ENCODE measurements at places on chromosomes 2 and 18.
A peak's percentile ranks its signal among the peaks of the same experiment; 100 is the strongest.

GRCh38 chr2:154591294-154591820, 107.1 kb upstream of the KCNJ3 start:
- no peak for DNase-seq

DNA sequence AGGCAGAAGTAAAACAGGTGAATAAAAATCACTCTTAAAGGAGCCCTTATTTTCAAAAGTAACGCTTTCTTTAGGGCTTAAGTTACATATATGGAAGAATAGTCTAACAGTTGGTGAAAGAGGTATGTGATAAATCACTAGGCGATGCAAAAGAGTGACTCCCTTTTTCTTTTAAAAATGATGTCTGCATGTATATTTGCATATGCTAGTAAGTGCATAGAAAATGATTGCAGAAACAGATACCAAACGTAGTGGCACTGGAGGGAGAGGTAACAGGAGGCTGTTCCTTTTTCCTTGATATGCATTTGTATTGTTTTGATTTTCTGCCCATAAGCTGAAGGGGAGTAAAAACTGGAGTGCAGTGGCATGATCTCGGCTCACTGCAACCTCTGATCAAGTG, 158.3 kb downstream of the PRPF40A start:
- DNase-seq, result no peak

- DNase-seq, result no peak
These were observed 37.3 kb downstream of the EFR3B start for GRCh38 chr2:25079050-25079635.

GRCh38 chr18:40642692-40643229, 1312.3 kb upstream of the PIK3C3 start:
- DNase-seq, result no peak

DNA sequence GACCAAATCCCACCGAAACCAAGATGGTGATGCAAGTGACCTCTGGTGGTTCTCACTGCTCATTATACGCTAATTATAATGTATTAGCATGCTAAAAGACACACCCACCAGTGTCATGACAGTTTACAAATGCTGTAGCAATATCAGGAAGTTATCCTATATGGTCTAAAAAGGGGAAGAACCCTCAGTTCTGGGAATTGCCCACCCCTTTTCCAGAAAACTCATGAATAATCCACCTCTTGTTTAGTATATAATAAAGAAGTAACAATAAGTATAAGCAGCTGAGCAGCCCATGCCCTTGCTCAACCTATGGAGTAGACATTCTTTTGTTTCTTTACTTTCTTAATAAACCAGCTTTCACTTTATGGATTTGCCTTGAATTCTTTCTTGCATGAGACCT, 31.0 kb upstream of the FMNL2 start:
- no peak for DNase-seq

GRCh38 chr2:158460632-158461297, 4.0 kb downstream of the PKP4 start:
- DNase-seq, result no peak

DNA sequence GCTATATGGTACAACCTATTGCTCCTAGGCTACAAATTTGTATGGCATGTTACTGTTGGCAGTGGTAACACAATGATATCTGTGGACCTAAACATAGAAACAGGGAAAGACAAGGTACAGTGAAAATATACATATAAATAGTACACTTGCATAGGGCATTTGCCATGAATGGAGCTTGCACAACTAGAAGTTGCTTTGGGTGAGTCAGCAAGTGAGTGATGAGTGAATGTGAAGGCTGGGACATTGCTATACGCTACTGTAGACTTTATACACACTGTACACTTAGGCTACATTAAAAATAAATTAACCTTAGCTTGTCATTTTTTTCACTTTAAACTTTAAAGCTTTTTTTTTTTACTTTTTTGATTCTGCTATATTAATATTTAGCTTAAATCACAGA, 500.0 kb upstream of the SETBP1 start:
- no peak for DNase-seq

- no peak for DNase-seq
These were observed 95.8 kb upstream of the SETBP1 start for GRCh38 chr18:44584900-44585299.

DNA sequence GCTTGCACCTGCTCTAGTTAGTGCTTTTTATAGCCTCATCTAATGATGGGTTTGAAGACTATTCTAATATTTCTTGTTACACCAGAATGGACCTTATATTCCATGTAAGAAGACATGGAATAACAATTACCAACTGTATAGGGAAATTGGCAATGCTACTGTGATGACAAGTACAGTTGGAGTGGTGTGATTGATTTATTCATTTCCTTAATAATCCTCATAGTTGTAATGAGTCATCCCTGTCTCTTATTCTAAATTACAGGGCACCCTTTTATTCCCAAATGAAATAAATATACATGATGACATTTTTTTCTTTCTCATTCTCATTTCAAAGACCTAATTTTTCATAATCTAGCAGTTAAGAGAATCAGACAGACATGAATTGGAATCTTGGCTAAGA, 18.3 kb upstream of the TLK1 start:
- no peak for DNase-seq

DNA sequence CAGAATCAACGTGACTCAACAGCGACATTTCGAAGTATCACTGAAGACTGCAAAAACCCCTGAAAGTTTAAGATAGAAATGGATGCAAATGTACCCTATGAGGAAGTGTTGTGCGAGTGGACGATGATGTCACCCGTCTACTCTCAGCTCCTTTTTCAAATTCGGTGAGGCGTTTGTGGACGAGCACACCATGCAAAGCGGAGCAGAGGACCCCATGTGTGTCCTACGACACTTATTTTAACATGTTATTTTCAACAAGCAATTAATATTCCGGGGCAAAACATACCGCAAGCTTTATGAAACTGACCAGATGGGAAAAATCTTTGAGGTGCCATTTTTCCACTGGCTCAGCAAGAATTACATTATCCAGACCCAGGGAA, 2.0 kb downstream of the PXDN start:
- no peak for DNase-seq

- no peak for DNase-seq
These were observed 91.4 kb downstream of the ESCO1 start for GRCh38 chr18:21509062-21509461.

- DNase-seq, result peak; percentile 86
These were observed 69.4 kb upstream of the REV1 start for GRCh38 chr2:99559075-99559662.

DNA sequence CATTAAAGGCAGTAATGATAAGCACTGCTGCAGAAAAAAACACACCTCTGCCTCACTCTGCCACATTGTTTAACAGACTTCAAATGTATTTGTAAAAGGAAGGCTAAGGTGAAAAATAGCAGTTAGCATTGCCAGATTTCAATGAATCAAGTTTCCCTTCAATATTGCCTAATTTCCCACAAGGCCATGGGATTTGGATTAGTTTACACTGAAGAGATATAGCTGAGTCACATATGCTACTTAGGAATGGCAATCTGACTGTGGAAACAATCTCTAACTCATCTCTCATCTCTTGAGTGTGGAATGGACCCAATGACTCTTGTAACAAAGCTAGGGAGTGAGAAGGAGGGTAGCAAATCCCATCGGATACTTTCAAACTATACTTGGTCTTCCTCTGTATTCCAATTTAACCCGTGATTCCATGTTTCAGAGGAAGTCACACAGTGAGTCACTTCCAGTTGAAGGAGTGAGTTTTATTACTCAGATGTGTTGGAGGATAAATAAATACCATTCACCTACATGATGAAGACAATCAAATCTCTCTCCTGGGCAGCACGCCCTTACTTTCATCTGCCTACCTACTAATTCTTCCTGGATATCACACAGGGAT, 5.1 kb downstream of the B4GALT6 start:
- no peak for DNase-seq

DNA sequence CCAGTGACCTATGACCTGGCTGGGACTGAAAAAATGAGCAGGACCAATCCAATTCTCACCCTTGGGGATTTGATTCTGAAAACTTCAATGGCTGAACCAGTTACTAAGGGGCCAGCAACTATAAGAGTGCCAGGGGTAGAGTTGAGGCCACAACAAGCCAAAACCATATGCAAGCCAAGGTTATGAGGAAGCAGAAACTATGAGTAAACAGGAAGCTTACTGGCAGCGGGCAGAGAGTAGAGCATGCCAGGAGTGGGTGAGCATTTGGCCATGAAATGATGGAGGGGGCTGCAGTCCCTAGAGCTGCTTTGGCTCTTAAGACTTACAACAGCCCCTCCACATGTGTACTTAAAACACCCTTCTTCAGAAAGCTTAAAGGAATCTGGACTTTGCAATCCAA, 82.4 kb downstream of the RBMS1 start:
- peak; percentile 62 for DNase-seq

GRCh38 chr18:58314284-58314683, 270.3 kb downstream of the NEDD4L start:
- no peak for DNase-seq

DNA sequence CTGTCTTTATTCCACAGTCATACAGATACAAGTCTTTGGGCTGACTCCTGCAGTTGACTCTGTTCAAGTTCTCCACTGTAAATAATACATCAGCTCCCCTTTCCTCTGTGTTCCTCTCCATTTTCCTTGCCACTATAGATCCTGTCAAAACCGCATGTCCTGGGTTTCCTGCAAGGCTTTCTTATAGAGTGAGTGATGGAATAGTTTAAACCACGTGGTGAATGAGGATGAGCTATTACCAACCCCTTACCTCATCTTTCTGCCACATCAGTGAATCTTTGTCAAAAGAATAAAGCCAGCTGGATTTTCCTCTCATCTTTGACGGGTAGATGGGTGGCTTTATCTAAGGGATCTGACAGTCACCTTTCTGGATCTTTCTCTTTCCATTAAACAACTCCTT, 3.9 kb upstream of the GALNT14 start:
- DNase-seq, result no peak

DNA sequence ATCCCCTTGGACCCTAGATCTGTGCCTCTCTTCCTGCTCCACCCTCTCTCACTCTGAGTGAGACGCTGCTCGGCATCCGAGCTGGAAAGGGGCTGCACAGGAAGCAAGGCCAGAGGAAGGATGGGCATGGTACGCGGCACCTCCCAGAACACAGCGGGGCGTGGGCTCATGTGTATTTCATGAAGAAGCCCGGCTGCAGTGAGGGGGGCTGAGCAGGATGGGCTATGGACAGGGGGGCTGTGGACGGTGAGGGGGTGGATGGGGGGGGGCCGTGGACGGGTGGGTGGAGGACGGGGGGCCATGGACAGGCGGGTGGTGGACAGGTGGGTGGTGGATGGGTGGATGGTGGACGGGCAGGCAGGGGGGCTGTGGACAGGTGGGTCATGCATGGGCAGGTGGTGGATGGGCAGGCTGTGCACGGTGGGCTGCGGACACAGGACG, 28.5 kb downstream of the SLC66A2 start:
- DNase-seq, result no peak

GRCh38 chr2:9769171-9770005, 73.9 kb upstream of the TAF1B start:
- no peak for DNase-seq

- DNase-seq, result no peak
These were observed 682.0 kb downstream of the SATB2 start for GRCh38 chr2:198775737-198776136.

DNA sequence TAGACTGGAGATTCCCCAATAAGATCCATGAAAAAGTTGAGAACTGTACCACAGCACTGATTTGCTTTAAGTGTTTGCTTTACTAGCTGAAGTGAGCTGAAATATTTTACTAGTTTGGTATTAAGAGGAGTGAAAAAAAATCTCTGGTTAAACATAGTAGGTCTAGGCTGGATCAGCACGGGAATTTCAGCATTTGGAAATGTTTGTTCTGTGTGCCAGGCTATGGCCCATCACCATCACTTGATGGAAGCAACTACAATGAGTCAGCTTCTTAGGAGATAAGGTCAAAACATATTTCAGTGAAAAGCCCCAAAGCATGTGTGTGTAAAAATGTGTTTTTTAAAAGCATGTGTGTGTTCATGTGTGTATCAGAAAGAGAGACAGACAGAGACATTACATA, 131.4 kb upstream of the DNMT3A start:
- DNase-seq, result no peak

DNA sequence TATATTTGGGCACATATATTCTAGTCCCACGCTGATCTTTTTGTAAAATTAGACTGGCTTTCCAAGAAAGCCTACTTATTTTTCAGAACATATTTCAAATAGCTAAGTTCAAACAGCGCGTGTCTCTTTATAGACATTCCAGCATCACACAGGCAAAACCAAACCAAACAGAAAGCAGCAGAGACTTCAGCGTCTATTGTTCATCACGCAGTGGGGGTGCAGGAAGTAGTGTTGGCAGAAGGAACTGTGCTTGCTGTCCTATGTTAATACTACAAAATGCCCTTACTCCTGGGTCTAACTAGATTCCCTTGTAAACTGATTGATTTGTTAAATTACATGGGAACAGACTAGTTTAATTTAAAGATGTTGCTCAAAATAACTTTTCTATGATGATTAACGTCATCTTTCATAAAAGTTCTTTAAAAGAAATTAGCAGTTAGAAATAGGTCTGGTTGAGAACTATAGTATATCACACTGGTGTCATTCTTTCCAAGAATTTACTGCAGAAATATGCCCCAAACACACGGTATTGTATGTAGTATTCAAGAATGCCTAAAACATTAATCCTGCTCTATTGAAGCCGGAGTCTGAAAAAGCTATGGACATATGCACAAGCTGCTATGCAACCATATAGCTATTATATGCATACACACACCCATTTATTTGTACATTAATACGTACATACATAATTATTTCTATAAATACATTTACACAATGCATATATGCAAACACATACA, 436.3 kb downstream of the CBLN2 start:
- DNase-seq, result no peak

DNA sequence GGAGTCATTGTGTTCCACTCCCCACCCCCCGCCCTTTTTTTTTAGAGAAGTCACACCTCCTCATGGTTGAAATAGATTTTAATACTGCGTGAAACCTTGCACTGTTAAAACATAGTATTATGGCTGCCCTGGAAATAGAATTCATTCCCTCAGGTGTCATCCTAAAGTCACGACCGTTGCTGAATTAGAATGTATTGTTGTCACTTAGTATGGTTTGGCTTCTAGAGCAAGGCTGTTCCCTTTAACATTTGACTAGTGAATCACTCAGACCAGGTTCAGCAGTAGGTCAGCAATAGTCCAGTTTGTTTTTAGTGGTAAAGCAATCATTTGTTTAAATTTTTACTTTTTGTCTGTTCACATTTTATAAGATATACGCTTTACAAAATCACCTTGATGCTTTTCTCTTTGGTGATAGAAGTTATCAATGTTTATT, 1.2 kb downstream of the BABAM2 start:
- DNase-seq, result no peak

DNA sequence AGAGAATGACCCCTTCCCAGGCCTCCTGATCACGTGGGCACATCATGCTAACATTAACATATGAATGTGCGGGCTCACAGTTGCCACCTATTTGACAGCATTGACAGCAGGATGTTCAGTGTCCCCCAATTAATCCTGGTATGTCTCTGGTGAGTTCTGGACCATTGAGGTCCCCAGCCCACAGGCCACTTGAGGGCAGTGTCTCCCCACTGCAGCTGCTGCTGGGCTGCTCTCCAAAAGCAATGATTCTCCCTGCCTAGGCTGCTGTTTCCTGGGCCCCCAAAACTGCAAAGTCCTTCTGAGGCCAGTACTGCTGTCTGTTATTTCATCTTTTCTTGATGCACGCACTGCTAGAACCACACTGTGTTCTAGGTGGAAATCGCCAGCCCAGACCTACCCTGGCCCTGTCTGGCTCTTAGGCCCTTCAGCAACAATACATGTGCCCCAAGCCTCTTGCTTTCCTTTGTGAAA, 52.7 kb upstream of the MAPK4 start:
- DNase-seq, result no peak
